Stimulated activated CD8-positive, alpha-beta memory T cell treated with anti-CD3 and anti-CD28 coated beads, Interleukin-4, amount 100 ng/mL, for 4 hours (primary cell): ENCODE measurements at places on chromosomes 16 and 17.

GRCh38 chr17:50027881-50028735, 27.8 kb upstream of the ITGA3 start:
- no peak for DNase-seq

DNA sequence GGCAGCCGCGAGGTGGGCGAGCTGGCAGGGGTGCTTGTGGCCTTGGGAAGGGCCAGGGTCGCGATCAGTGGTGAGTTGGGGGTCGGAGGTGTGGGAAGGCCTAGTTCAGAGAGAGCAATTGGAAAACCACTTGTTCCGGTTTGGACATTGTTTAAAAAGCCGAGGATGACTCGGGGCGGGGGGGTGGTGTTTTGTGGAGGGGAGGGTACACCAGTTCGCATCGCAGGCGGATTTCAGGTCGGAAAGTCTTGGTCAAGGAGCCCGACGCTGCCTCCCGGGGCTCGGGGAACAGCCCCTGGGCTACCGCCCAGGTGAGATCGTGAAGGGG, 66.4 kb downstream of the KPNA2 start:
- DNase-seq = no peak

DNA sequence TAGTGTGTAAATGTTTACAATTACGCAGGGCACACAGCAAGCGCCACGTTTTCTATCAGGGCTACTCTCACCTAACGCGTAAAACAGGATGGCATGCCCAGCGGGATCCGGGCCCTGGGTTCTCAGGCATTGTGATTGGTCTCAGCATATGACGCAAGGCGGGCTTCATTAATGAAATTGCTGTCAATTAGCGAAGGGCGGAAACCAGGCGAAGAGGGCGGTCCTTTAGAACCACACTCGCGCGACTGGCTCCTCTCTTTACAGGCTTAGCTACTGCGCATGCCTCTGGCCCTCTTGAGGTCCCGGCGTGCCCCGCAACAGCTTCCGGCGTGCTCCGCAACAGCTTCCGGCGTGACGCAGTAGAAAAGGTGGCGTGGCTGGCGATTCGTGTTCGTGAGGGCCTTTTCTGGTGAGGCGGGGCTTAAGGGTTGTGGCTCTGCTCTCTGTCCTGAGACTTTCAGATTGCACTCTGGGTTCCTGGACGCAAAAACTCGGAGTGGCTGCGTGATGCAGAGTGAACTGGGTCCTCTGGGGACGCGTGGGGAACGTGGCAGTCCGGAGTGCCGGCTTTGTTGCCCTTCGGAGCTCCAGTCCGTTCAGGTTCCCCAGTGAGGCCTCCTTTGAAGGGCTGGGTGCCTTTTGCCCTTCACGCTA, 9.2 kb downstream of the OR2C1 start:
- peak; percentile 60 for DNase-seq

GRCh38 chr17:2253362-2253761, 50.2 kb downstream of the SMG6 start:
- DNase-seq = no peak

GRCh38 chr16:25550647-25551046, 141.1 kb upstream of the HS3ST4 start:
- no peak for DNase-seq

GRCh38 chr16:69927056-69927757, 23.9 kb upstream of the CLEC18A start:
- no peak for DNase-seq

DNA sequence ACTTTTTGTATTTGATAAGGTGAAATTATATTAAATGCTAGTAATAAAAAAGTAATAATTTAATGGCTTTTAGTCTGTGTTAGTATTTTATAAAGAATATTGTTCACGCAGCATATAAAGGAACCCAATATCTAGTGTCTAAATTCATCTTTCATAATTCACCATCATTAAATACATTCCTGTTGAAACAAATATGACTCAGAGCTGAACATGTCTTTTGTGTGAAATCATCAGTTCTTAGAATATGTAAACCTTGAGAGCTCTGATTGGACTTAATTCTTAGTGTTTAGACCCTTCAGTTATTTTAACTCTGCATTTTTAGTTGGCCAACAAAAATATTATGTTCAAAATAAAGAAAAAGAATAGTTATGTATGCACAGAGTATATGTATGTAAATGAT, 71.8 kb downstream of the ABHD15 start:
- no peak for DNase-seq

DNA sequence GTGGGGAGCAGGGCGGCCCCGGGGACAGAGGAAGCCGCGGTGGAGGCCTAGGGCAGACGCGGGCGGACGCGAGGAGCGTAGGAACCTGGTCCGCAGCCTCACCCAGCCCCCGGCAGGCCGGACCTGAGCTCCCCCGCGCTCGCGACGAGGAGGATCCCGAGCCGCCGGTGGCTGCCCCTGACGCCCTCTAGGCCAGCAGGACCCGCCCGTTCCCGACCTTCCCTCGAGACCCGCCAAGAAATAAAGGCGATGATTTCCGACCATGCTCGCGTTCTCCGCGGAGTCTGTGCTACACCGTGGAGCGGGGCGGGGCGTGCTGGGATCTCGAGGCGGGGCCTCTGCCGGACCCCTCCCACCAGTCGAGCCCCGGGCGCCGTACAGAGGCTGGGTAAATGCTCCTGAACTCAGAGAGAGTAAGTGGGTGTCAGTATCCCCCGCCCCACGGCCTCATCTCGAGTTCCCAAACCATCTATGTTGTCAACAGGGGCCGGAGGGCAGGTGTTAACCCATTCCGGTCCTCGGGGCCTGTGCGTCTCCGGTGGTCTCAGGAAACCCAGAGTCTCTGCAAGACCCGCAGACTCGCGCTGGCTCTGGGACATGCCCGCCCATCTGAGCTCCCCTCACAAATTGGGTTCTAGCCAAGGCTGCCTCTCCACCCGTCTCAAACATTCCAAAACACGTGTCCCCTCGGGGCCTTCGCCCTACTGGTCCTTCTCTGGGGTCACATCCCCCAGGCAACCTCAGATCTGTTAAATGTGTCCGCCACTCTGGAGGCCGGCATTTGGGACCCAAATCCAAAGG, 13.7 kb downstream of the SYCE1L start:
- peak; percentile 52 for DNase-seq

DNA sequence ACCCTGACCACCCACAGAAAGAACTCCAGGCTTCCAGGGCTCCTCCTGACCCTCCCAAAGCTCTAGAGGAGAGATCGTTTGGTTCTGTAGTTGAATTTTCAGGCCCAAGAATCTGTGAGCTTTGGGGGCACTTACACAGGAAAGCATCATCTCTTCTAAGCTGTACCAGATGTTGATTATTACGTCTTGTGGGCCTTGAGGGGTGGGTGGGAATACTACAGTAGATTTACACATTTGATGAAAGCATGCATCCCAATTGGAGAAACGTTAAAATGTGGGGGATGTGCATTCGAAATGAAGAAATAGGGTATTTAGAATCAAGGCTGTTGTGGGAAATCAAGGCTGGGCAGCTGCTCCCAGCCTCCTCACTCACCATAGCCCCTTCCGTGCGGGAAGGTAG, 61.9 kb downstream of the MGAT5B start:
- no peak for DNase-seq
